ENCODE measurements at places on chromosomes 2 and 18.

- no peak for DNase-seq
These were observed 3.1 kb downstream of the PROM2 start for GRCh38 chr2:95277246-95277906.

- no peak for DNase-seq
These were observed 25.1 kb downstream of the STEAP3 start for GRCh38 chr2:119248751-119249150.

DNA sequence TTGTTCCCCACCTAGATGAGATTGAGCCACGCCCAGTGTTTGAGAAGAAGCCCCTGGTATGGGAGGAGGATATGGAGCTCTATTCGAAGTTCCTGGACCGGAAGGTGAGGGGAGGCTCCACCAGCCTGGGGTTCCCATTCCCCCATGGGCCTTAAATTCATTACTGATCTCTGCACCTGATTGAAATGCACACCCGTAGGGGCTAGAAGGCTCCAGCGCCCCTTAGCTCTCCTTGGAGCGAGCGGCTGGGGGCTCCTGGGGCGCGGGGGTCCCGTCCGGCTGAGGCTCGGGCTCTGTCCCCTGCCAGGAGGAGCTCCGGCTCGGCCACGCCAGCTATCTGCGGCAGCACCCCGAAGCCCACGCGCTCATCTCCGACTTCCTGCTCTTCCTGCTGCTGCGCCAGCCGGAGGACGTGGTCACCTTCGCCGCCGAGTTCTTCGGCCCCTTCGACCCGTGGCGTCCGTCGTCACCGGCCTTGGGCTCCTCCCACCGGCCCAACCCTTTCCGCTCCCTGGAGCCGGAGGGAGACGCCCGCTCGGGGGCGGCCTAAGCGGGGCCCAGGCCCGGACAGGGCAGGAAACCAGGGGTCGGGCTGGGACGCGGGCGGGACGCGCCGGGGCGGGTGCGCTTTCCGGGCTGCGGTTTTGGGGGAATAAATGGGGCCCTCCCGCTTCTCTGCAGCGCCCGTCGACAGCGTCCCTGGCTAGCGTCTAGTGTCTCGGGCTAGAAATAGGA lies 10.9 kb downstream of the CATIP start:
- no peak for DNase-seq

DNA sequence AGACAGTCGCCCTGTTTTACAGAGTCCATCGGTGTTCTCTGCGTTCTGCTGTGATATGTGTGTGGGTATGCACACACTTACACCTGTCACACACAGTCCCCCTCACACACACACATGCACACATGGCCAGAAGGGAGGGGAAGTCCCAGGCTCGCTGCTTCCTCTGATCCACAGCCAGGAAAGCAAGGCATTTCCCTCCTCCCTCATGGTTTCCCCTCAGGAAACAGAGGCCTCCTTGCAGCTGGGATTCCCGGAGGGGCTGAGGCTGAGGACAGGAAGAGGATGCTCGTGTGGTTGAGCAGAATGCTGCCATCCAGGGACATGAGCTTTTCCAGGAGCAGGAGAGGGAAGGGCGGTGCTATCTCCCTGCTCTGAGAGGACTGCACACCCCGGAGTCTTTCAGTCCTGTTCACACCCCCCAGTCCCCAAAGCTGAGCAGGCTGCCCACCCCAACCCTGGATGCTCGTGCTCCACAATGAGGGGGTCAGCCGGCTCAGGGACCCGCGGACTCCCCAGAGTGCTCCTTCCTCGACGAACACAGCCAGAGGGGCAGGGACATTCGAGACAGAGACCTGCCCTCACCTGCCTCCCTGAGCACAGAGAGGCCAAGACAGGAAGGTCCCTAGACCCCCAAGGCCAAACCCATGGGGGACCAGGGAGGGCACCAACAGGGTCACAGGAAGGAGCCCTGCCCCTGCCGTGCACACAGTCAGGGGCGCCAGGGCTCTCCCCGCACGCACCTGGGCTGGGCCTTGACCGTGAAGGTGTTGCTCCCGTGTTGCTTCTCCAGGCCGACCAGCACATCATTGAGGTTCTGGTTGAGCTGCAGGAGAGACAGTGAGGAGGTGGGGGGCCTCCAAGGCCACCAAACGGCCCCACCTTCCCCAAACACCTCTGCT lies 45.3 kb downstream of the BIN1 start:
- DNase-seq, result no peak

- no peak for DNase-seq
These were observed 26.4 kb upstream of the CYTIP start for GRCh38 chr2:157470321-157470720.

GRCh38 chr18:79625195-79625923 lies 54.2 kb upstream of the CTDP1 start:
- DNase-seq, result no peak

- DNase-seq, result no peak
These were observed 20.9 kb downstream of the MMADHC start for GRCh38 chr2:149566652-149567051.

DNA sequence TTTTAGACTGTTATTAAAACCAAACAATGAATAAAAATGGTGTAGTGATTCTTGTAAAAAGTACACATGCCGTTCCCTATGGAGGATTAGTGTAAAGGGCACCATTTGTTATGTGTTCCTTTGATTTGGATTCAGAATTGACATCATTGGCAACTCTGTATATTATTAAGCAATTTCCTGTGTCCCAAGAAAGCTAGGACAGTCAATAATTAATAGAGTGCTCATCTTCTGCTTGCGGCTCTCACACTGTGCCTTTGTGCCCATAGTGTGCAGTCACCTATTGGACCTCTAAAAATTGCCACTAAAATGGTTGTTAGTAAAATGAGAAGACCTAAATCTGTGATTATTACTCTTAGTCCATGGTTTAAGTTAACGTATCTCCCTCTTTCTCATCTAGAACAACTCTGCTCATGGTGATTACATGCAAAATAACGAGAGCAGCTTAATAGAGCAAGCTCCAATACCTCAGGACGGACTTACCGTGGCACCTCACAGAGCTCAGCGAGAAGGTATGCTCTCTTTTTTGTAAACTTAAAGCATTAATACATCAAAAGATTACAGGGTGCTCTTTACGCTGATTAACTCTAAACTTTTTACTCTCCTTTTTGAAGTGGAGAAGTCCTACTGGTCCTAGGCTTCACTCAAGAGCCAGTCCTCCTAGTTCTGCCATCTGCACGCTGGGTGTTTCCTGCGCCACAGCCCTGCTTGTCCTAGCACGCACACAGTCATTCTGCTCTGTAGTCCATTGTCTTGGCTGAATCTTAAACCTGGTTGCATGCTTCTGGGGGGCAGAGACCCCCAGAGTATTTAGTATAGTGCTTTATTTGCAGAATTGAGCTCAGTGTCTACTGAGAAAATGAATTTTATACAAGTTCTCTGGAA lies 16.7 kb downstream of the ZCCHC2 start:
- no peak for DNase-seq

DNA sequence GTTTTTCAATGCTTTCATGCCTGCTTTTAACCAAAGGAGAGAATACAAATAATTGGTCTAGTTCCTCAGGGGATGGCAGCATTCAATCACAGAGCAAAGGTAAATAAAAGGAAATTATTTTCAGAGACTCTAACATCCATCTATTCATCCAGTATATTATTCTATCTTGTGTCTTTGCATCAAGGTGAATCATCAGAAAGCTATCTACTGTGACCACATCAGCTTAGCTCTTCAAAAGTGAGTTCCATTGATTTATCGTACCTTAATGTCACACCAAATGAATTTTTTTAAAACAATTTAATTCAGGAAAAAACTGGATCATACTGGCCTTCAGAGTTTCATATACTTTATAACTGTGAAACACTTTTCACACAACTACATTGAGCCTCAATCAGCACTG lies 66.1 kb downstream of the CHN1 start:
- DNase-seq, result no peak

- DNase-seq, result no peak
These were observed 3.9 kb downstream of the WIPF1 start for GRCh38 chr2:174593574-174594203.

- no peak for DNase-seq
These were observed 64.9 kb upstream of the ZSWIM2 start for GRCh38 chr2:186913870-186914269.

- DNase-seq, result no peak
These were observed 12.1 kb downstream of the SPIRE1 start for GRCh38 chr18:12645751-12646203.

DNA sequence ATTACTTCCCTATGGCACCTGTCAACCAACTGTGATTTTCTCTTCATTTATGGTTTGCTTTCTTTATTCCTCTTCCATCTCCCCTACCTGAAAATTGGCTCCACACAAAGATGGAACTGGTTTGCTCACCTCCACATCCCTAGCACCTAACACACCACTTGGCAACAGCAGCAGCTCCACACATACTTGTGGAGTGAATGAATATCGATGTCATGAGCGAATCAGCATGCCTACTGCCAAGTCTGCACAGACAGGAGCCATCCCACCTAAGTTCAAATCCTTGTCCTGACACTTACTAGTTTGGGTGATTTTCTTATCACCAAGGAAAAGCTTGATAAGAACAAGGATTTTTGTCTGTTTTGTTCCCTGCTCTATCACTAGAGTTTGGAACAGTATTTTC lies 191.4 kb upstream of the TMEM200C start:
- DNase-seq, result no peak

GRCh38 chr2:203327901-203328759 lies at the start of gene ABI2:
Gene ABI2, plus strand, starts transcription at chr2:203328394. Its CDS starts 121 bp downstream, at chr2:203328515.
- peak; percentile 92 for DNase-seq

DNA sequence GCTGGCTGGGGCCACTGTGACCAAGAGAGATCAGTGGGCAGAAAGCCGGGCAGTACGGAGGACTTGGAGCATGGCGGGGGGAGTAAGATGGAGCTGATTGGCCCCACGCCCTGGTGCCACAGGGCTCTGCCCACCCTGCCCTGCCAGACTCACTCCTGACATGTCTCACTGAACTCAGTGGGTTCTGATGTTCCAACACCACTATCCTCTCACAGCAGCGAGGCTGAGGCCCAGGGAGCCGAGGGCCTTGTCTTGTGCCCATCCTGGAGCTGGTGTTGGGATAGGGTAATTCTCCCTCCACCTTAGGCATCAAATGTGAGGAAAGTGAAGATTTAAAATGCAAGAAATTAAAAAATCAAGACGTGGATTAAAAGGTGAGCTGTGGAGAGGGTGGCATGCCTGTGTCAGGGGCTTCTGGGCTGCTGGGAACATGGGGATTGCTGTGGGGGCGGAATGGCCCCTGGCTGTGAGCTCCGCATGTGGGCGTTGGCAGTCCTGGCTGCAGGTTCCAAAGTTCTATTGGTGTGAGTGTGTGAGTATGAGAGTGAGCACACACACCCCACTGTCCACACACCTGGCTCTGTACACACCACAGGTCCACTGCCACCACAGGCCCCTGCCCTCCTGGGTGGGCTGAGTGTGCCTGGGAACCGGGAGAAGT lies 283.5 kb upstream of the HS6ST1 start:
- DNase-seq, result no peak

GRCh38 chr2:239601201-239601851 lies 200.5 kb upstream of the HDAC4 start:
- DNase-seq, result no peak

DNA sequence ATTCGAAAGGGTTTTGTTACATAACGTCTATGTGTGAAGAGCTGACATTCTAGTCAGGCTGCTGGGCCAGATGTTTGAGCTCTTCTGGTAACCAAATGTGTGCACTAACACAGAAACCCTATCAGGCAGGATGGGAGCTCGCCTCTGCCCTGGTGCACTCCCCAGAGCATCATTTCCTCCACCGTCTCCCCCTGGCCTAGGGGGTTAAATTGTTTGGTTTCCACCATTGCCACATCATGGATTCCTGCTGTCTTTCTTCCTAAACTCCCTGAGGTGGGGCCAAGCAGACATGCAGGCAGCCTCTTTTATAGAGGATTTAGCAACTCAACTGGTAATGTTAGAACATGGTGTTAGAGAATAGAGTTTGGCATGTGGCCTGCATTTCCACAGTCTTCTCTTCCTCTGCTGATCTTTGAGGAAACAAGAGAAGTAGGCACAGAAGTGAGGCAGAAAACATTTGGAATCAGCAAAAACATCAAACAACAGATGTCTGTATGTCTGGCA lies 87.3 kb downstream of the ANTXR1 start:
- no peak for DNase-seq

- DNase-seq, result no peak
These were observed 22.6 kb downstream of the ACSL3 start for GRCh38 chr2:222883420-222883819.

- DNase-seq, result no peak
These were observed 58.5 kb downstream of the SMAD7 start for GRCh38 chr18:48892146-48892855.

DNA sequence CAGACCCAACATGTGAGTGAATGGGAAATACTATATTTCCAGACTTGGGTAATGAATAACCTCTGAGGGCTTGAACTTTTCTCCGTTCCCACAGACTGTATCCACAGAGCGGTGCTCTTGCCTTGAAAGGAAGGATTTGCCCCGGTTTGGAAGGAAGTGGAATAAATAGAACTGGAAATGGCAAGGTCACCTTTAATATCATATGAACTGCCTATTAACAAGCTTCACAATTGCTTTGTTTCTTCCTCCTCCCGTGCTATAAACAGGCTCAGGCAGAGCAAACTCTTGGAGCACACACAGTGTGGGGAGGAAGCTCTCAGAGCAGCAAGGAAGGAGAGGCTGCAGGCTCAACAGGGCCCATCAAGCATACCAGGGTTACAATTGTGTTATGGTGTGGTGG lies 28.5 kb upstream of the DARS1 start:
- DNase-seq, result no peak

GRCh38 chr2:132549935-132550670 lies 119.9 kb downstream of the LYPD1 start:
- DNase-seq, result no peak

GRCh38 chr2:180141600-180141999 lies 134.5 kb upstream of the CWC22 start:
- no peak for DNase-seq

- DNase-seq, result no peak
These were observed 148.3 kb upstream of the NXPH2 start for GRCh38 chr2:138928374-138929021.

Data from NCI-H446 (cell line).